Progenitor cell of endocrine pancreas (in vitro differentiated cells): ENCODE measurements at places on chromosomes 1 and 21.

- no peak for DNase-seq
Observed at GRCh38 chr1:226653311-226653921, 85.7 kb downstream of the ITPKB start.

DNA sequence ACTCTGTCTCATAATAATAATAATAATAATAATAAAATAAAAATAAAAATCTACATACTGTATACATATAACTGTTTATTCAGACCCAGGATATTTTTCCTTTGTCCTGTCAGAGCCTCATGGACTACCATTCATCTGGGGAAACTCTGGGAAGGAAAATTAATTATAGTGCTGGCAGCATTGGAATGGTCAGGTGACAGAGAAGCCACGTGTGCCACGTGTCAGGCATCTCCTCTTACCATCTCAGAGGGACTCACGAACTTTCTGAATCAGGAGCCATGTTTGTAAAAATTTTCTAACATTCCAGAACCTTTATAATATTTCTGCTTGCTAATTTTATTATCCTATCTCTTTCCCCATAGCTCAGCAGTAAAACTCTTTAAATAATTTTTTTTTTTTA is 97.8 kb upstream of the HNRNPU start:
- no peak for DNase-seq

- no peak for DNase-seq
Observed at GRCh38 chr1:110760321-110760720, 85.6 kb upstream of the KCNA3 start.

GRCh38 chr1:118788463-118788862 is 199.7 kb downstream of the TBX15 start:
- no peak for DNase-seq

- DNase-seq, result no peak
Observed at GRCh38 chr1:90730243-90731022, 13.3 kb upstream of the BARHL2 start.

DNA sequence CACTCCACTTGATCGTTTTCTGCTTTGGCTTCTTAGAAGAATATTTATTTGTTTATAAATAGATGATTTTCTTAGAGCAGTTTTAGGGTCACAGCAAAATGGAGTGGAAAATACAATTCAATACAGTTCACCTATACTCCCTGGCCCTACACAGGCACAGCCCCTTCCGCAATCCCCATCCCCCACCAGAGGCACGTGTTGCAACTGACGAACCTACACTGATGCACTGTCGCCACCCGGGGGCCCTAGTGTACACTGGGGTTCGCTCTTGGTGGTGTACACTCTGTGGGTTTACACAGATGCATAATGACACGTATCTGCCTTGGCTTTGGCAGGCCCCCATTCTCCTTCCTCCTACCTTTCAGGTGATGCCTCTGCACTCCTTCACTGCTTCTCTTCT is 8.0 kb downstream of the ECHDC2 start:
- DNase-seq, result no peak

- no peak for DNase-seq
Observed at GRCh38 chr1:17393230-17393629, 21.2 kb downstream of the PADI6 start.
